Right hindlimb (tissue), 1 donor: ENCODE measurements at places on chromosomes 2 and 18.

GRCh38 chr2:235230821-235231601 lies 262.8 kb upstream of the AGAP1 start:
- DNase-seq = no peak

DNA sequence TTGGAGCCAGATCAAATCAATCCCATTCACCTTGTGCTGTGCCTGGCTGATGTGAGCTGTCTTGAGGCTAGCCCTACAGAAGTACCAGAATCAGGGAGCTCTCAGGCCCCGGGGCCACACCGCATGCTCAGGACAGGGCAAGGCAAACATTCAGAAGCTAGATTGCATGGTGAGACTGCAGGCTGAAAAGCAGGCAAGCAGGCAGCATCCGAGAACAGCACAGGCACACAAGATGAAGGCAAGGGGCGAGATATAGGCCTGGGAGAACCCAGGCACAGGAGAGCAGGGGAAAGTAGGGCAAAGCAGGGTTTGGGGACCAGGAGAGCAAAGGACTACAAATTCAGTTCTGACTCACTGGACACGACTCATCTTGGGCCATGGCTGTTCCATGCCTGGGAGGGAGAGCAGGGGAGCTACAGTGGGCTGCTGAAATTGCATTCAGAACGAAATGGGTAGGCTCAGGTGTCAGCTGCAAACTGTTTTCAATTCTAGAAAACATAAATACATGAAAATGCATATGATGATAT lies 59.6 kb downstream of the GALNT14 start:
- no peak for DNase-seq

DNA sequence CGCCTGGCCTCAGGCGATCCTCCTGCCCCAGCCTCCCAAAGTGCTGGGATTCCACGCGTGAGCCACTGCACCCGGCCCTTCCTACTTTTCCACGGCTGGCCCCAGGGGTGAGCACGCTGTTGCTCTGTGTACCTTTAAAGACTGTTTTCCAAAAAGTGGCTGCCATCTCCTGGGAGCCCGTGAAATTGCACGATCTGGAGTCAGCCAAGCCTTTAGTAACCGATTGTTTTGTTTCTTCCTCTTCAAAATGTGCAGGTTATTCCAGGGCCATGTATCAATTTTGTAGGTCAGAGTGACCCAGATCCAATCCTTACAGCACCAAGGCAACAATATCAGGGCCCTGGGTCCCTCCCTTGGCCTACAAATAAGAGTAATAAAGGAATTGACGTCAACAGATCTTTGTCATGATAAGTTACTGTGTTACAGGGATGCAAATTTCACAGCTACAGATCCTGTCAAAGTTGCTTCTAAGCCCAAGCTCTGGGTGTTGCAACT lies 135.6 kb upstream of the ZNF236 start:
- peak; percentile 73 for DNase-seq

DNA sequence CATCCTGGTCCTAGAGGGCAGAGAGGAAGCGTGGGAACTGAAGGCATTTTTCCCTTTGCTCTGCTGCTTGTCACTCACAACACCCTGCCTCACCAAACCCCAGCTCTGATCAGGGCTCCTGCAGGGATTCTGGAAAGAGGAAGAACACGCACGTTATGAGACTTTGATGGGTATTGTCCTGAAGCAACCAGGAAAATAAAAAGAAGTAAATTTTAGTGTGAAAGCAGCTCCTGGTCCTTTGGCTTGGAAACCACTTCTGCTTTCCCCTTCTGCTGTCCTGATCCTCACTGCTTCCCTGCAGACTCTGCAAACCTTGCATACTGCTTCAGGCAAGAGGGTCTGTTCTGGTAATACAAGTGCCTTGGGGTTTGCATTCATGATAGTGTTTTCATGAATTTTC lies 164.1 kb downstream of the SLC8A1 start:
- no peak for DNase-seq

- DNase-seq = no peak
Observed at GRCh38 chr2:218331745-218332144, 24.9 kb upstream of the CATIP start.

DNA sequence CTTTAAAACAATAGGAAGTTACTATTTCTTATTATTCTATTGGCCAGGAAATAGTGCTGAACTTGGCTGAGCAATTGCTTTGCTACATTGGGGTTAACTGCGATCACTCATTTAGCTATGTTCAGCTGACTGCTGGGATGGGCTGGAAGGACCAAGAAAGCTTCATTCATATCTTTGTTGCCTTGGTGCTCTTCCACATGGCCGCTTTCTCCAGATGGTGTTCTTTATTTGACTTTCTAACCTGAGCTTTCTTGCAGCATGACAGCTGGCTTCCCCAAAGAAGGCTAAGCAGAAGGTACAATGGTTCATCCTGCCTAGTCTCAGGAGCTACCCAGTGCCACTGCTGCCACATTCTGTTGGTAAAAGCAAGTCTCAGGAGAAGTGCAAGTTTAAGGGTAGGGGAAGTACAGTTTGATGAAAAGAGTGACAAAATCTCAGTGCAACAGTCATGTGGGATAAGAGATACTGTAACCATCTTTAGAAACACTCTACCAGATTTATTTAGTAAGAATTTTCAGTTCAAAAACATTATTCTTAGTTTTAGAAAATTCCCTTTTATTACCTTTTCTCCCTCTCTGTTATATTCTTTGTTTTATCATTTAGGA lies 180.6 kb upstream of the RBMS1 start:
- DNase-seq = no peak

- peak; percentile 84 for DNase-seq
Observed at GRCh38 chr2:239308661-239309397, 92.0 kb downstream of the HDAC4 start.

DNA sequence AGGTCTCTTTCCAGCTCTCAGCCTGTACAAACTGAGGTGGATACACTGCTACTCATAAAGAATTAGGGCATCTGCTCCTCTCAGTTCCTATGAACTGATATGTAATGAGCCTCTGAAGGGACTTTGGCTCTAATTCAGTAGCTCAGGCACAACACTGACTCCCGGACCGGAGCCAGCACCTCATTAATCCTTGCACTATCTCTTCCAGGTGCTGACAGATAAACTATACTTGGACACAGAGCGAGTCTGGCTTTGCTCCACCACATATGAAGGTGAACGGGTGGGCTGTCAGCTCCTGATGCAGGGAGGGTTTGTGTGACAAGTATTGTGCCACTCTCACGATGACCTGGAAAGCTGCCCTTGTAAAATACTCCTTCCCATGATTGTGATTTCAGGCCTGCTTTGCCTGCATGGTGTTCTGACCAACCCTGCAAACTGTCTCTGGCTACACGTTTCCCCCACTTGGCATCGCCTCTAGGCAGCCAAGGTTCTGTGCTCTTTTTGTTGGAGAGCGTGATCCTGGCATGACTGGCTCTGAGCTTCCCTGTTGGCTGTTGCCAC lies 111.6 kb upstream of the LMAN1 start:
- no peak for DNase-seq

GRCh38 chr2:118921646-118922045 lies 20.3 kb upstream of the MARCO start:
- DNase-seq = no peak

DNA sequence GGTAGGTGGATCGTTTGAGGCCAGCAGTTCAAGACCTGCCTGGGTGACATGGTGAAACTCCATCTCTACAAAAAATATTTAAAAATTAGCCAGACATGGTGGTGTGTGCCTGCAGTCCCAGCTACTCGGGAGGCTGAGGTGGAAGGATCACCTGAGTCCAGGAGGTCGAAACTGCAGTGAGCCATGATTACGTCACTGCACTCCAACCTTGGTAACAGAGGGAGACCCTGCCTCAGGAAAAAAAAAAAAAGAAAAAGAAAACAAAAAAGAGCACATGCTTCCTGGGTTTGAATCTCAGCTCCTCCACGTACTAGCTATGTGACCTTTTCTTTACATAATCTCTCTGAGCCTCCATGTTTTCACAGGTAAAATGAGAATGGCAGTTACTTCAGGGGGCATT lies 107.5 kb upstream of the STPG4 start:
- DNase-seq = no peak

DNA sequence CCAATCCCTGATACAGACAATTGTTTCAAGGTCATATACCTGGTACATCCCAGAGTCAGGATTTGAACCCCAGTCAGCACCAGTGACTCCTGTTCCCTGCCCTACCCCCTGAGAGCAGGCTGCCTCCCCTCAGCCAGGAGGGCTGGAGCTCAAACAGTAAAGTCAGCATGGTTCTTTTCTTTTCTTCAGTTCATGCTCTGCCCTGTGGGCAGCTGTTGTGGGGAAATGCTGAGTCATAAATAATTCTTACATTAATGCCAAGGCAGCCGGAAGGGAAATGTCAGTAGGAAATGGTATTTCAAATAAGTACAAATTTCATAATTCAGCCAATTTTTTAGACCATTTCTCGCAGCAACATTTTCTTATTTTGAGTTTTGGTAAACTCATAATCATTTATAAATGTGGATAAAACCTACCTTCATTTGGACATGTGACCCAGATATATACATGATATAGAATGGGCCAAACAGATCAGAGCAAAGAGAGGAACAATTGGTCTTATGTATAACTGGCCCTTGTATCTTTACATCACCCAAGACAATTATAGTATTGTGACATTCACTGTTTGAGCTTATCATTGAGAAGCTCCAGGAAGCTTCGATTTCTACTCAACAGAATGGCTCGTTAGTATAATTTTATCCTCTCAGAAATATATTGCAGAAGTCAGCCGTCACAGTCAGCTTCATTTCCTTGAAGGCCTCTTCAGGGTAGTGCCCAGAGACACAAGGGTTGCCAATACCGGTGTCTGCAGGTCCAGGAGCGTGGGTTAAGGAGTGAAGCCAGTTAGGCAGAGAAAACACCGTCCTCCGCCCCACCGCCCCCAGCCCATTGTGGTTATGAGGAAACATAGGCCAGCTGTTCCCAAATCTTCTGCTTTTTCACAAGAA lies 28.0 kb upstream of the SCYGR1 start:
- peak; percentile 30 for DNase-seq

DNA sequence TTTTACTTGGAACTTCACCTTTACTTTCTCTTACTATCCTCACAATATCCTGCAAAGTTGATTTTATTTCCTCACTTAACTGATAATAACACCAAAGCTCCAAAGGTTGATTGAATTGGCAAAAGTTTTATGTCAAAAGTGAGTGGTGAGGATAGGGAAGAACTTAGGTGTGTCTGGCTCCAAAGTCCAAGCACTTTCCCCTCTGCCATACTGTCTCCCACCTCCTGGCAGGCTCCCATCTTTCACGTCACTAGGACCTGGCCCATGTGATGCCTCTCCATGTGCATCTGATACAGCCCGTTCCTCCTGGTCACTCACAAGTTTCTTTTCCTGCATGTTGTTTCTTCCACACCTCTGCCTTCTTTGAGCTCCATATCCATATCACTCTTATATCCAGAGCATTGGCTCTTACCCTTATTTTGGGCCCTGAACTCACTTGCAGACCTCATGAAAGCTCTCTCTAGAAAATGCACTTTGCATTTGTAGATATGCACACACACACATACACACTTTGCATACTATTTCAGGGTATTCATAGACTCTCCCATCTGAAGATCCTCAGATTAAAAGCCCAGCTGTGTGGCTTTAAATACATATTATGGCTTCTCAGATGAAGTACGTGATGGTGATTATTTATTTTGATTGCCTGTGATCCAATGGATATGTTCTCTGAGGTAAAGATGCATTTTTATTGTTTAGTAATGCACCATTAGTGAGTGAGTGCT lies 12.3 kb downstream of the MEP1B start:
- DNase-seq = no peak

- DNase-seq = no peak
Observed at GRCh38 chr2:128724547-128724946, 405.9 kb upstream of the HS6ST1 start.

- no peak for DNase-seq
Observed at GRCh38 chr2:225091336-225091735, 49.1 kb upstream of the DOCK10 start.

GRCh38 chr2:71631411-71631931 lies 178.1 kb downstream of the DYSF start:
- peak; percentile 56 for DNase-seq

- DNase-seq = no peak
Observed at GRCh38 chr2:43131051-43131889, 95.1 kb downstream of the ZFP36L2 start.

- DNase-seq = no peak
Observed at GRCh38 chr2:64858541-64859311, 130.5 kb upstream of the SLC1A4 start.
